ENCODE measurements at places on chromosomes 11 and 22. TPM values are rescaled to one million over a fixed set of nuclear protein-coding genes. Genes with fewer than 3 reads are reported as not detected.

- no peak overlapping the region for H3K27ac ChIP-seq
- H3K4me3 ChIP-seq: no peak overlapping the region
- no peak for DNase-seq
- no peaks in the 10 kb centered on the region for H3K4me1 ChIP-seq
Measured at GRCh38 chr11:76579752-76580151, 90.8 kb downstream of the LRRC32 start.

DNA sequence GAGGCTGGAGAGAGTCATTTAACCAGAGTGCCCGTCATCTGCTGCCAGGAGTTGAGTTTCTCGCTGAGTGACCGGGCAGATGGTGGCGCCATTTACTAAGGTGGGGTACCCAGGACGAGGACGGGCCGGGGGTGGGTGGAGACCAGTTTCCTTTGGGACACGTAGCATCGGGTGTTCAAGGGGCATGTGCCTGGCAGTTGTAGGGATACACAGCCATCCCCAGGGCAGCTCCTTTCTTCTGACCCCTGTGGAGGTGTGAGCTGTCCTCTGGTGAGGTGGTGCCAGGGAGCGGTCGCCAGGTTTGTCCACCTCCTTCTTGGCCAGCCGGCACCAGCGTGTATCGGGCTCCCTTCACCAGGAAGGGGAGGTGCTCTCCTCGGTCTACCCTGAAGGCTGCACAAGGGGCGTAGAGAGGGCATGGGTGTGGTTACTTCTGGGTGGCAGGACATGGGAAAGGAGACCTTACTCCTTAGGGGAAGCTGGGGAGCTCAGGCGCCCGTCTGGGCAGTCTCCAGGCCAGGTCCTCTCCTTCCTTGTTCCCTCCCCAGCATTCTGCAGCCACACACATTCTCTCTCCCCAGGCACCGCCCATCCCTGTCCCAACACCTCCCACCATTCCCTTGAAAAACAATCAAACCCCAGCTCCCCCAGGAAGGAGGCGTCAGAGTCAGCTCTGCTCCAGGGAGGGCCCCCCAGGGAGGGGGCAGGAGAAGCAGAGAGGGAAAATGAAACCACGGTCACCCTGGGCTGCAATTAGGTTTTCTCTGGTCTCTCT is 10.3 kb upstream of the MB start:
- peaks cover 16% of the 10 kb centered on the region for H3K27me3 ChIP-seq
- no peaks in the 10 kb centered on the region for H3K36me3 ChIP-seq
- peak overlapping the region; percentile 82 for H3K4me3 ChIP-seq

DNA sequence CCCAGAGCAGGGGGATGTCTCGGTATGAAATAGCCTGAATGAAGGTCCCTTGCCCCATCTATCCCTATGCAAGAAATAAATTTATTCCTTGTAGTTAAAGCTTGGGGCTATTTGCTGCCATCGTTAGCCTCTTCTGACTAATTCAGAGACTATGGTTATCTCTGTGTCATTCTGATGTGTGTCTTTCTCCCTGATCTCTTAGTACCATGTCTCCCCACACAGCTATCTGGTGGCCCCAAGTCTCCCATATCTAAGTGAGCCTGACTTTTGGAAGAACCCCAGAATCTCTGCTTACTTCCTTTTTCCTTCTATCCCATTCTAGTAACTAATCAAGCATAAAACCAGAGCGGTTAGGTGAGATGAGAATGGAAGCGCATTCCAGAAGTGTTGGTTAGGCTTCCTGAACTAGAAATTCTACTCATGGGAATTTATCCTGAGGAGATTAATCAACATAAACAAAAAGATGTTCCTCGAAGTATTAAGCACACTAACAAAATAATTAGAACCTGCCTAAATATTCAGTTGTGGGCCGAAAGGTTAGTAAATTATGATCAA is 71.4 kb upstream of the BMAL1 start:
- no peaks in the 10 kb centered on the region for H3K27me3 ChIP-seq
- no peak for DNase-seq
- H3K36me3 ChIP-seq: no peaks in the 10 kb centered on the region
- no peak overlapping the region for H3K27ac ChIP-seq
- peaks cover 32% of the 10 kb centered on the region for H3K4me1 ChIP-seq
- H3K4me3 ChIP-seq: no peak overlapping the region

The POGLUT3 gene
- polyA plus RNA-seq: 1.2 TPM

- H3K27ac ChIP-seq: no peak overlapping the region
- no peaks in the 10 kb centered on the region for H3K36me3 ChIP-seq
- H3K4me1 ChIP-seq: no peaks in the 10 kb centered on the region
- DNase-seq: no peak
- H3K4me3 ChIP-seq: no peak overlapping the region
Measured at GRCh38 chr11:82194521-82194920, 539.1 kb downstream of the FAM181B start.

The OPCML gene
- polyA plus RNA-seq: not detected

The USP2 gene
- 0.36 TPM for polyA plus RNA-seq

DNA sequence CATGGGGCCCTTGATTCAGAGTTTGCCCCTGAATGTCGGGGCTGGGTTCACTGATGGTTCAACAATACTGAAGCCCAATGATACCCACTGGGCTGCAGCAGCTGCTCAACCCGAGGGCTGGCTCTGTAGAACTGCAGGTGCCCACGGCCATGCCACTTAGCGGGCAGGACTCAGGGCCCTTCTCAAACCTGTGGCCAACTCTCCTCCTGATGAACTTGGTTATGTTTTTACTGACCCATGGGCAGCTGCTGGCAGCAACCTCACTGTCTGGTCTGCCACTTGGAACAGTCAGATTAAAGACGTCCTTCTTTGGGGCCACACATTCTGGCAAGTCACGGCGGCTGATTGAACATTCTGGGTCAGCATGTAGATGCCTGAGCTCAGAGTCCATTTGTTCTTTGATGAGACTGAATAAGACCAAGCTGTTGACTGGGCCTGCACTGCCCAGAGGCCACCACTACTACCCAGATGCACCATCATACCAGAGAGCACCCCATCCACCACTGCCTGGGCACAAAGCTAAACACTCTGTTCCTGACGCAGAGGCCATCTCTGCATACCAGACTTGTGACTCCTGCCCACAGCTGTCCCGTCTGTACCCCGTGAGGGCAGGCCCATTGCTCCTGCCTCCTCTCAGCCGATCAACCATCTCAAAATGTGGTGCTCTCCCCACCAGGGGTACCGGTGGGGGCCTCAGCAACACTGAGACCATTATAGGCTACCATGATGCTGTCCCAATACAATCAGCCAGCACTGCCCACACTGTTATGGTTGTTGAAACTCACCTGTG is 67.8 kb downstream of the SHANK2 start:
- H3K27ac ChIP-seq: no peak overlapping the region
- H3K27me3 ChIP-seq: peaks cover 5% of the 10 kb centered on the region
- no peak overlapping the region for H3K4me3 ChIP-seq
- DNase-seq: no peak
- no peaks in the 10 kb centered on the region for H3K4me1 ChIP-seq
- H3K36me3 ChIP-seq: no peaks in the 10 kb centered on the region

DNA sequence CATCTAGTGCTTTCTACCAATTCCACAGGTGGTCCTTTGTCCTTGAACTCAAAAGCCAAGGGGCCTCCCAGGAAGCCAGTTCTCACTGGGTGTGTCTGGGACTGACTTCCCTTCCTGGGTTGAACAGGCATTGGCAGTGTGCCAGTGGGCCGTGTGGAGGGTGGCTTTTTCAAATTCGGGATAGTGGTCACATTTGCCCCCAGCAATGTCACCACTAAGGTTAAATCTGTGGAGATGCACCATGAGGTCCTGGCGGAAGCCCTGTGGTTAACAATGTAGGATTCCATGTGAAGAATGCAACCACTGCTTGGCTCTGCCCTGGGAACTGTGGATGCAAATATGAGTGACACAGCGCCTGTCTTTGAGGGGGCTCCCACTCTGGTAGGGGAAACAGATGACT is 53.2 kb upstream of the MTNR1B start:
- H3K4me1 ChIP-seq: no peaks in the 10 kb centered on the region
- H3K27ac ChIP-seq: no peak overlapping the region
- no peak overlapping the region for H3K4me3 ChIP-seq
- no peak for DNase-seq
- H3K27me3 ChIP-seq: no peaks in the 10 kb centered on the region
- no peaks in the 10 kb centered on the region for H3K36me3 ChIP-seq

GRCh38 chr11:72160319-72160718 is 24.8 kb downstream of the FOLR3 start:
- no peak for DNase-seq
- no peak overlapping the region for H3K27ac ChIP-seq
- H3K27me3 ChIP-seq: no peaks in the 10 kb centered on the region

The GRM5 gene
- not detected for polyA plus RNA-seq

The OR52H1 gene
- polyA plus RNA-seq: not detected

The TMEM151A gene
- polyA plus RNA-seq: not detected

DNA sequence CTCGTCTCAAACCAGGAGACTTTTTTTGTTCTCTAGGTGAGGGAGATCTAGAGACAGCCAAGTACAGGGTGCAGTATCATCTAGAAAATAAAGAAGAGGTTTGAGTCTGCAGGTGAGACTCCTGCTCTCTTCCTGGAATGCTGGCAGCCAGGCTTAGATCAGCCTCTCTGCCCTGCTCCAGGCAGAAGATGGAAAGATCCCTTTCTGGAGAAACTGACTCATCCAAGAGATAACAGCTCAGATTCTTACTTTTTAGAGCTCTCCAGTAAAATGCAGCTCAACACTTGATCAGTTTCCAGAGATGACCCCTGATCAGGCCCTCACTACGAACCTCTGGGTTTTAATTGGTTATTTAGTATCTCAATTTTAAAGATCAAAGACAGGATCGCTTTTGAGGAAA is 44.6 kb upstream of the EHF start:
- no peak for DNase-seq
- H3K27ac ChIP-seq: no peak overlapping the region

DNA sequence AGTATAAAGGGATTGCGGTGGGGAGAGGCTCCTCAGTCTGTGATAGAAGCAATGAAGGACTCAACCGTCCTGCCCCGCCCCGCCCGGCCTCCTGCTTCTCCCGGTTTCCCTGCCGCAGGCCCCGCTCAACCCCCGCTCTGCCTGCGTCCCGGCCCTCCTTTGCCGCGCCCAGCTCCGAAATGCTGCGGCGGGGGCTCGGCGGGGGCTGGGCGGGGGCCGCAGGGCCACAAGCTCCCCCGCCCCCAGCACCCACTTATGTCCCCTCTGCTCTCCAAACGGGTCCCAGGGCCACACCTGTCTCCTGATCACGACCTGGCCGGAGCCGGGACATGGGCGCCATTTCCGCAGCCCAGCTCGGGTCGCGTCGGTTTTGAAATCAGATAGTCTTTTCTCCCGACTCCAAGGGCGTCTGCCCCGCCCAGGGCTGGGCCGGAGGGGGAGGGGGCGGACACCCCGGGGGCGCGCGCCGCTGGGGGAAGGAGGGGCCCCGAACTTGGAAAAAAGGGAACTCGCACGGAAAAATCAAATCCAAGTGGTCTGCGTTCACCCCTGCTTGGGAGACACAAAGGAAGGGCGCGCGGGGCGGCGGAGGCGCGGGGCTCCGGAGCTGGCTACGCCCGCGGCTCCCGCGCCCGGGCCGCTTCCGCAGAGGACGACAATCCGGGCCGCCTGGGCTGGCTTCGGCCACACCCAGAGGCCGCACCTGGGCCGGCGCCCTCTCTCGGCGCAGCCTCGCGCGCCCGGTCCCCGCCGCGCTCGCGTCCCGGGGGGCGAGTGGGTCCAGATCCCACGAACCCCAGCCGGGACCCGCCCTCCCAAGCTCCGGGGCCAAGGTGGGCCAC is 70.6 kb upstream of the EP300 start:
- H3K4me1 ChIP-seq: peaks cover 21% of the 10 kb centered on the region
- peak overlapping the region; percentile 87 for H3K27ac ChIP-seq
- H3K27me3 ChIP-seq: no peaks in the 10 kb centered on the region
- peak; percentile 79 for DNase-seq

The C11orf91 gene
- polyA plus RNA-seq: not detected

GRCh38 chr11:84887055-84887629 is 740.0 kb downstream of the DLG2 start:
- H3K4me1 ChIP-seq: no peaks in the 10 kb centered on the region
- DNase-seq: no peak
- H3K27ac ChIP-seq: no peak overlapping the region
- H3K36me3 ChIP-seq: no peaks in the 10 kb centered on the region

The MRGPRX3 gene
- polyA plus RNA-seq: not detected

DNA sequence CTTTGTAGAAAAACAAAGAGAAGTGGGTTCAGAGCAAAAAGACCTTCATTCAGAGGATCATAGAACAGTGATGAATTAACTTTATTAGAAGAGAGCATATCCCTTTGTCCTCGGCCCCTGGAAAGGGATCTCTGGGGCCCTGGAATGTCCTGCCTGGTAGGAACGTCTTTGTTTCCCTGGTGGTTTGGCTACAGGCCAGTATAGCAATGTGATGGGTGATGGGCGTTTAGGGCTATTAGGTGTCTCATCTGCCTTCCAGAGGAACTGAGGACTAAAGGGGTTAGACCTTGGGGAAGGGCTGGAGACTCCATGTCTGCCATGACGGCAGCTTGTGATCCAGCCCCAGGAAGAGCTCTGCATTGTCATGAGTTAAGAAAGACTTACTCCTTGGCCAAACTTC is 9.1 kb downstream of the APOL4 start:
- no peaks in the 10 kb centered on the region for H3K27me3 ChIP-seq
- H3K36me3 ChIP-seq: no peaks in the 10 kb centered on the region
- H3K4me3 ChIP-seq: no peak overlapping the region

Measured in CD14-positive monocyte (primary cell).